ENCODE measurements at places on chromosomes 7 and 10.

- no peak for DNase-seq
Measured at GRCh38 chr10:23281044-23281433, 63.6 kb downstream of the C10orf67 start.

- DNase-seq, result no peak
Measured at GRCh38 chr7:77430927-77431326, 14.8 kb upstream of the GSAP start.

DNA sequence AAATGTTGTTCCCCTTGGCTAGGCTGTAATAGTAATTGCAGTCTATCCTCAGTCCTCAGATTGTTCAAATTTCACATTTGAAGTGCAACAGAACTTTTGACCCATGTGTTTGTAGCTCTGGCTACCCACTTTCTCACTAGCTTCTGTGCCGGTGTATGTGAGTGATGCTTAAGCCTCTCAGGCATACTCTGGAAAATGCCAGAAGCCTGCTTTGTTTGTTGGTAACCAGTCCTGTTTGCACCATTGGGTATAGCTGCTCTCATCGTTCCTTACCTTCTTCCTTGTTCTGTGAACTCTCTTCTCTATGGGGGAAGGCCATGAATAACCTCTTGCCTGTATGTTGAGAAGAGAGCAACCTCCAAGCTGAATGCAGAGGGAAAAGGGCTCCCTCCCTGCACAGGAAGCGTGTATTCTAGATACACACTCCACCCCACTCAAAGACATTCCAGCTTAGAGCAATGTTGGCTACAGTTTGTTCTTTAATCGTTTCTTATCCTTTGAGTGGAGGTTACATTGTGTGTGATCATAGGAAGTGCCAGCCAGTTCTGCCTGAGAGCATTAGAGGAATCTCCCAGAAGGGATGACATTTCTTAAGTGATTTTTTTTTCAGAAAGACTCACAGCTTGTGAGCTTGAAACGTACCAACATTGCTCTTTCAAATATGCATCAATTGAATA, 40.5 kb downstream of the C1QL3 start:
- DNase-seq, result no peak

DNA sequence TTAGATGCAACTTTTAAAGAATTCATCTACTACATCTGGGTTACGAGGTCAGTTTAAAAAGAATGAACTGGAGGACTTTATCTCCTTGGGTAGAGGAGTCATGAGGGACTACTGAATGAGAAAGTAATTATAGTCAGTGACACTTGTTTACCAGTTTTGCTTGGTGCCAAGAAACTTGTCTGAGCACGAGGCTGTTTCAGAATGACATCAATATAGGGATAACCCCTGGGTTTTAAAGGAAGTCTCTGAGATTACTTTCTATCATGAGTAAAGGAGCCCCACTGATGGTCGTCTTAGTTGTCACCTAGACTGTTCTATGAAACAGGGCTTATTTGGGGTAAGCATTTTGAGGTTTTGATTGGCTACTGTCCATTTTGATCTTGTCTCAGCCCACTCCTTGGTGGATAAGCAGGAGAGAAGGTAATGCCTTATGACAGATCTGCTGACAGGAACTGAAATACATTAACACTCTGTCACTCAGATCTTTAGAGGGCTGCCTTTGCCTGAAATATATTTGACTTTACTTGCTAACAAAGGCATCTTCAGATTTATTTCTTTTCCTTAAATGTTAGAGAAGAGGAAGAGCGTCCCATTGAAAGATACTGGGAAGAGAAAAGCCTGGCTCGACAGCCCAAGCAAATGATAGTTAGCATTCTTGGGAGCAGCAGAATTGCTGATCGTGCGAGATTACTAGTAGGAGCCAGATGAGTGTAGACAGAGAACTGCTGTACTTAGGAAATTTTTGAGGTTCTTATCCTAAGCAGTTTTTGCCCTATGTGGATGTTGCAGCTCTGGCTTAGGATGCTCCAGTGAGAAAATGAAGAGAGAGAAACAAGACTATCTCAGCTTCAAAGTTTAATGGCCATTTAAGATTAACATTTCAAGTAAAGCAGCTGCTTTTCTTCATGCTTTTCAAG, 299.2 kb upstream of the LRGUK start:
- no peak for DNase-seq

GRCh38 chr7:123750389-123751230, 1.8 kb upstream of the WASL start:
- no peak for DNase-seq

GRCh38 chr10:133466683-133467275, 13.0 kb downstream of the SCART1 start:
- no peak for DNase-seq

DNA sequence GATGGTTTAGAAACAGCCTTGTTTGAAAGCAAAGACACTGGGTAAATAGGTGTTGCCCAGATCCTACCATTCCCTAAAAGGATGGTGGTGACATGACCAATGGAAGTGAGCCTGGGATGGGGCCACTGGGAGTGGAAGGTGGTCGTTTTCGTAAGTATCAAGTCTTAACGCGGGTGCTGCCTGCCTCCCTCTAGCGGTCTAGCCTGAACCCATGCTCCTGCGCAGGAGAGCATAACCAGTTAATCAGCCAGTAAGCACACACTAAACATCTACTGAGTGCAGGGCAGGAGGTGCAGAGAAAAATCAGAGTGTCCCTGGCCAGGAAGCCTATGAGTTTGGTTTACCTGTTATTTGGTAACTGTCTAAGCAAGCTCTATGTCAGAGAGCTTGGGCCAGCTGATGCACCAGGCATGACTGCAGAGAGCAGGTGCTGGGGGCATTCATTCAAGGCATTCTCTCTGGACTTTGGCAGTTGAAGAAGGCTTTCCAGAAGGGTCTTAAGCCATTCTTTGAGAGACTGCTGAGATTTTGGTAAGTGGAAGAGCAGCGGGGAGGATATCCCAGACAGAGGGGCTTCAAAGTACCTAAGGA, 930 bp downstream of the GARIN1A start:
- DNase-seq, result no peak

DNA sequence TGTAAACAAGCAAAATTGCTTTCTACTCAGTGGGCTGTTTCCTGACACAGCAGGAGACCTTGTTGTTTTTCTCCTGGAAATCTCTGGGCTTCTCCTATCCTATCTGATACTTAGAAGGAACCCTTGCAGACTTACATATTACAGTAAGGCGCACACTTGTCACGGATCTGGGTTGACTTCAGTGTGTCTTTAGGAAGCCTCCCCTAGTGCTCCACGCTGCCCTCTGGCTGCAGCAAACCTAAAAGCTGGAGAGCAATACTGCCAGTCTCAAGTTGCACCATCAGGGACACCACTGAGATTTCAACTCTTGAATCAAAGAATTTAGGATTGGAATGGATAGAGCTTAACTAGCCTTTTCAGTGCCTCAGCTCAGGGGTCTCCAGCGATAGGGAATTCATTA, 495.3 kb downstream of the LRMDA start:
- no peak for DNase-seq

- DNase-seq, result no peak
Measured at GRCh38 chr10:103040418-103040817, 122.3 kb downstream of the CNNM2 start.

DNA sequence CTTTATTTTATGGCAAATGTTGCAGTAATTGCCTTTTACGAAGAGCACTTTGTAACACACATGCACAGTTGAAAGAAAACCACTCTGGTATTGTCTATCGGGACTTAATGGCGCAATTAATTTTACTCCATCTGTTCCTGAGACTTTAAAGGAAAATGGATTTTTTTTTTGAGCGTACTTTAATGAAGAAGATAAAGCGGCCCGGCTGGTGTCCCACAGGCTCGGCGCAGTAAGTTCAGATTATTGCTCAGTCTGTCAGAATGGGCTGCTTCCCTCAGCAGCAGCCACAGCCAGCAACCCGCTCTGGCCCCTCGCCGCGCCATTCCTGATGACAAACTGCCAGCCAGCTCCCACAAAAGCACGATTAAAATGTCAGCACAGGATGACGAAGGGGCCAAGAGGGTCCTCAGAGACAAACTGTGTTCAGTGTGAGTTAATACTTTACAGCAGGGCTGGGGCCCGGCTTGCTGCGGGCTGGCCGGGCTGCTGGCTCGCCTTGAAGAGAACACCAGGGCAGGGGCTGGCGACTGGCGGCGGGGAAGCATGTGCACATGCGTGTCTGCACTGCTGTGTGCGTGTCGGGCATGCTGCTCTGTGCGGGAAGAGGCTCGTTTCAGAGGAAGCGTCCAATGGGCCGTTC, 501.0 kb upstream of the GALNT17 start:
- no peak for DNase-seq

- no peak for DNase-seq
Measured at GRCh38 chr10:131245475-131246059, 66.0 kb downstream of the TCERG1L start.

DNA sequence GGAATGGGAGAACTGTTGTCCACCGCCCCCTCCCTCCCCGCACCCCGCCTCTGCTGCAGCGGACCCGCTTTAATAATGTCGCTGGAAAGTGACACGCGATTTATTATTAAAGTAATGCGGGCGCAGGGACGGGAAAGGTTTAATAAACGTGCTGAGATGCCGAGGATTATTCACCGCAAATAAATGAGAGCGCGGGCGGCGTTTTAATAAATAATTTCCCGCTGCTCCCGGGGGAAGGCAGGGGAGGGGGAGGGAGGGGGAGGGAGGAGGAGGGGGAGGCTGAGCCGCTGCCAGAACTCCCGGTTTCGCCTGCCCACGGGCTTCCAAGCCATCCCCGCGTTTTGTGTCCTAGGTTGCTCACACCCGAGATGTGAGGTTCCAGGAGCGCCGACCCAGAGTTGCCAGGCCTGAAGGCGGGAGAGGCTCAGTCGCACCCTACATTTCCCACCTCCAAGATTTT, 5.1 kb downstream of the KAZALD1 start:
- DNase-seq, result no peak

- no peak for DNase-seq
Measured at GRCh38 chr10:70234668-70235447, 1.6 kb upstream of the PPA1 start.

DNA sequence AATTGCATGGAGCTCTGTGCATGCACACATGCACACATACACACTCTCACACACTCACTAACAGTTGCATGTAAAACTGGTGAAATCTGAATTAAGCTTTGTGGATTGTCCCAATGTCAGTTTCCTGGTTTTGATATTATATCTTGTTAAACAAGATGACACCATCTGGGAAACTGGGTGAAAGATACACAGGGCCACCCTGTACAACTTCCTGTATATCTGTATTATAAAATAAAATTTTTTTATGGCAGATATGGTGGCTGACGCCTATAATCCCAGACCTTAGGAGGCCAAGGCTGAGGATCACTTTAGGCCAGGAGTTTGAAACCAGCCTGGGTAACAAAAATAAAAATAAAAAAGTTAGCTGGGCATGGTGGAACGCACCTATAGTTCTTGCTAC, 87.4 kb downstream of the PTPN20 start:
- no peak for DNase-seq

DNA sequence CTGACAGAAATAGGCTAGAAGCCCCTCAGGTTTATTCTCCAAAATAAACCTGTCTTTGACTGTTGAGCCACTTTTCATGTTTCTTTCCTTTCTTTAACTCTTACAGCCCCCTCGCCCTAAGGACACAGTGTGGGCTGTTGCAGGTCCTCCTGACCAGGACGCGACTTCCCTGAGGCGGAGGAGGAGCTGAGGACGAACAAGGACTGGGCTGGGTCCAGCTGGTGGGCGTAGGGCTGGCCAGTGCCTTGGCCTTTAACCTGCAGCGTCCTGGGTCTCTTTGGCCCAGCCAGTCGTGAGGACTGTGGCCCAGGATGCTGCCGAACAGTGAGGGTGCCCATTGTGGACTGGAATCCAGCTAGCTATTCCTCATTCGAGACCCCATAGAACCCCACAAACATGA, 13.4 kb upstream of the BMS1 start:
- DNase-seq, result no peak

- no peak for DNase-seq
Measured at GRCh38 chr10:31131251-31131650, 99.6 kb upstream of the ZNF438 start.

DNA sequence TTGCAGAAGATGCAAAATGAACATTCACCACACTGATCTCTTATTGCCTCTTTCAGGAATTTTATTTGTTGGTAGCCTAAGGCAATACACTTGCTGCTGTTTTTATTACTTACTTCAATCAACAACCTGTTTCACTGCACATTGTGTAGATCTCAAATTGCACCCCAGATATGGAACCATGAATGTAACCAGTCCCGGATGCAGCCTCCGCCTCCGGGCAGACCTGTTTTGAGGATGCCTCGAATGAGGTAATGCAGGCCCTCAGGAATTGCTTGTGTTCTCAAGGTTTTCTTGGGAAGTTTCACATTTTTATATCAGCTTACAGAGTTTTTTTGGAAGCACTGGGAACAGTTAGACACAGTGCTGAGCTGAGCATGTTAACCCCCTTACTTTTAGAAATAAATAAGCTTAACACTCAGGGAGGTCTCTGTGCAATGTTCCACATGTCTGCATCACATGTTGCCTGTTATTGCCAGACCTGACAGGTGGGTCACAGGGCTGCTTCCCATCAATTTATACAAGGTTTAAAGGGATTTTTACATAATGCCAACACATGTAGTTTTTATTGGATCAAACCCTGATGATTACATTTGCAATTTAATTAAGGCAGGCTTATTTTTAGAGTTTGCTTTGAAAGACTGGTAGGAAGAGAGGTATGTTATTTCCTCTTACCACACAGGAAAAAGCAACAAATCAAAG, 193.1 kb upstream of the POM121L12 start:
- no peak for DNase-seq

- no peak for DNase-seq
Measured at GRCh38 chr10:43595739-43596298, 10.4 kb upstream of the ZNF485 start.

All from GM12892 (cell line).